COR-L47 (cell line): ENCODE measurements at places on chromosomes 2 and 18.

DNA sequence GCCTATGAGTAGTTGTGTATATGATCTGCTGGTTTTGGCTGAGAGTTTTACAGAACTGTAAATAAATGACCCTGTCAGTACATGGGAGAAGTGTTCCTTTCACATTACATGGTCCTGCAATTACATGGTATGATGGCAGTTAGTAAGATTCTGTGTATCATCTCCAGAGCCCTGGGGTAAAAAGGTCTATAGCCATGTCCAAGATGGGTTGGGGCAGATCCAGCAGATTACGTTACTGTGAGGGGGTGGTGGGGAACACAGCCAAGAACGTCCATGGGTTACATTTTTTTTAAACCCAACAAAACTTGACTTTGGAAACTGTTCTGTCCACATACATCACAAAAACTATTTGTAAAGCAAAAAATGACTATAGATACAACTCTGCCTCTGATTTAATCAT lies 64.2 kb upstream of the LMAN1 start:
- DNase-seq: no peak

- DNase-seq: no peak
Measured at GRCh38 chr2:24365826-24366225, 5.5 kb upstream of the ITSN2 start.

DNA sequence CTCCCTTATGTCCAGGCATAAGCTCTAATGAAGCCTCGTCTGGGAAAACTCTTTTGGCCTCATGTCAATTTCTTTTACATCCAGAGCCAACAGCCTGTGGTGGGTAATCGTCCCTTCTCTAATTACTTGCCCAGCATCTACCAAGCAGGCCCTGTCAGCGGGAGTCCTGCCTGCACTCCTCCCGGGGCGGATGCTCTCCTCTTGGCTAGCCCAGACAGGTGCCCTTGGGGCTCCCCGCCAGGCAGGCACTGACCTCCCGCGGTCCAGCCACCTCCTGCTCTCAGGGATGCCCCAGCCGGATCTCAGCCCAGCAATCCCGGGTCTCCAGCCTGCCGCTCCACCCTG lies 74.2 kb downstream of the NCAPH start:
- DNase-seq: peak; percentile 98

DNA sequence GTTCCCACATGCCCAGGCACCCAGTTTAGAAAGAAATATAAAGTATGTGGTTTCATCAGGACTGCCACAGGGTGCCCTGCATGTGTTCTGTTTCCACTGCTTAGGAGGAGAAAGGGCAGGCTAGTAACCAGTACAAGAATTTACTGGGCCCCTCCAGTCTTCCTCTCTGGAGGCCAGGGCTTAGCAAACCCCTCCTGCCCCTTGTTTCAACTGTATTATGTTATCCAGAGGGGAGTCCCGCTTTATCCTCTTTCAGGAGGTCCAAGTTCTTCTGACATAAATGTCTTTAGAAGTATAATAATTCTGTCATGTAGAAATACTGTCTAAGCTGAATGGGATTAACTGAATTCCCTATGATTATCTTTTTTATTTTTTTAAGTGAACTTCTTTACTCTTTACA lies 132.1 kb downstream of the WDSUB1 start:
- no peak for DNase-seq

DNA sequence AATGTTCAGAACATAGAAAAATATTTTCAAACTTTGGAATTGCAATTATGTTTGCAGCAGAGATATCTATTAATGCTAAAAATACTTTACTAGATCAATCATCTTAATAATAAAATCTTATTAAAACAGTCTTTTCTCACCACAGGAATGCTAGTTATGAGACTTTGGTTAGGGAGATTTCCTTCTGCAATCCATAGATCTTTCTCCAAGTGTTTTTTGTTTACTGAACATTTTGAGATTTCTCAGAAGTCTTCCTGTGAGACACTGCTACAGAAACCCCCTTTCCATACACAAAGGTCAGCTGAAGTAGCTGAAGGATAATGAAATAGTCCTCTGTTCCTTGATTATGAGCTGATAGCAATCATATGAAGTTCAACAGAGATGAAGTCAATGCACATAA lies 59.4 kb upstream of the RAPH1 start:
- no peak for DNase-seq

- DNase-seq: peak; percentile 22
Measured at GRCh38 chr2:88765154-88765888, 73.8 kb downstream of the RPIA start.

GRCh38 chr2:118791483-118791882 lies 56.0 kb downstream of the EN1 start:
- DNase-seq: no peak

GRCh38 chr2:9137379-9138150 lies 69.0 kb upstream of the ASAP2 start:
- DNase-seq: no peak

DNA sequence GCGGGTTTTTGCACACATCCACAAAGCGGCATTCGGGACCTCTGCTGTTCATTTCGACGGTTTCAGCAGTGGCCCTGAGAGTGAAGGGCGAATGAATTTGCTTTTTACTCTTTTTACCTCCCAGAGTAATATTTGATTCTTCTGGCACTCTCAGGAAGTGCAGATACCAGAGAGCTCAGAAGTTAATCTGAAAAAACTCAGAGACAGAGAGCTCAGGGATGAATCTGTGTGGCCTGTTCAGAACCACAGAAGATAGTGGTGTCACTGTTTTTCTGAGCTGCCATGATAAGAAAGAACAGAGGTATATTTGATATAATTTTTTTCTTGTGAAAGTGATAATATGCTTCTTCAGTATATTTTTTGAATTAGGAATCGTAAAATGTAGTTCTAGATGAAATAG lies 129.3 kb downstream of the MBP start:
- DNase-seq: no peak
